ENCODE measurements at places on chromosomes 3 and 15. TPM values are rescaled to one million over a fixed set of nuclear protein-coding genes. Genes with fewer than 3 reads are reported as not detected.

Gene CSTA
- total RNA-seq: 8.0 TPM

Gene STAB1
- total RNA-seq: 0.57 TPM

Gene ACKR2
- 0.28 TPM for total RNA-seq

Gene CYP1A1
- total RNA-seq: 0.71 TPM

Gene SMCO1
- not detected for total RNA-seq

Gene ATP13A4
- 0.18 TPM for total RNA-seq

Gene ZNF662
- 1.0 TPM for total RNA-seq

Gene ITIH3
- 0.09 TPM for total RNA-seq

Gene GOLGA8R
- 2.1 TPM for total RNA-seq

Gene EPHB1
- 0.28 TPM for total RNA-seq

Gene BMF
- total RNA-seq: 4.6 TPM

Gene PSMD2
- total RNA-seq: 391 TPM

Gene DZIP1L
- 29.4 TPM for total RNA-seq

Gene GALNT15
- total RNA-seq: 20.2 TPM

Gene EXD1
- not detected for total RNA-seq

Gene IL20RB
- 2.7 TPM for total RNA-seq

Gene CCDC174
- total RNA-seq: 8.1 TPM
